Stimulated activated CD4-positive, alpha-beta T cell treated with anti-CD3 and anti-CD28 coated beads, Interleukin-4, amount 100 ng/mL, for 1 hour (primary cell): ENCODE measurements at places on chromosomes 7 and 10.

- no peak for DNase-seq
Measured at GRCh38 chr10:103109821-103110220, 83.3 kb downstream of the NT5C2 start.

DNA sequence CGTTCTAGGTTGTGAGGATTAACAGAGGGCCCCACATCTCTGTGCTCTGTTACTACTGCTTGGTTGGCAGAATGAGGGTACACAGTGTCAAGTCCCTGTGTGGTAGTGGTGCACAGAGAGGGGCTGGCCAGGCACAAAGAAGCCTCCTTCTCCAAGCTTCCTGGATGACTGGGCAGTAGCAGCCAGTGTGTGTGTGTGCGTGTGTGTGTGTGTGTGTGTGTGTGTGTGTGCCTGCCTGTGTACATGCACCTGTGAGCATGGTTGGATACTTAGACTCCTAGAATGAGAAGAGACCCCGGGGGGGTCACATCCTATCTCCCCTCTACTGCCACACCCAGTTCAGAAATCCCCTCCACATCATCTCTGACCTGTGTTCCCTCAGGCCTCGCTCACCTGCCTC lies 146.7 kb upstream of the UNC5B start:
- DNase-seq: no peak

- no peak for DNase-seq
Measured at GRCh38 chr10:45461034-45461433, 87.0 kb downstream of the ALOX5 start.

GRCh38 chr10:110073896-110074295 lies 66.1 kb downstream of the ADD3 start:
- no peak for DNase-seq

- DNase-seq: no peak
Measured at GRCh38 chr10:132106431-132106830, 40.7 kb downstream of the JAKMIP3 start.

GRCh38 chr10:74624501-74624900 lies 201.9 kb upstream of the KAT6B start:
- DNase-seq: no peak

- no peak for DNase-seq
Measured at GRCh38 chr7:97503367-97504094, 228.4 kb upstream of the TAC1 start.

- DNase-seq: no peak
Measured at GRCh38 chr7:86644282-86645224, 844 bp downstream of the GRM3 start.

- no peak for DNase-seq
Measured at GRCh38 chr7:54995610-54996363, 23.0 kb upstream of the EGFR start.

- DNase-seq: no peak
Measured at GRCh38 chr10:62650411-62650810, 154.1 kb upstream of the ADO start.

DNA sequence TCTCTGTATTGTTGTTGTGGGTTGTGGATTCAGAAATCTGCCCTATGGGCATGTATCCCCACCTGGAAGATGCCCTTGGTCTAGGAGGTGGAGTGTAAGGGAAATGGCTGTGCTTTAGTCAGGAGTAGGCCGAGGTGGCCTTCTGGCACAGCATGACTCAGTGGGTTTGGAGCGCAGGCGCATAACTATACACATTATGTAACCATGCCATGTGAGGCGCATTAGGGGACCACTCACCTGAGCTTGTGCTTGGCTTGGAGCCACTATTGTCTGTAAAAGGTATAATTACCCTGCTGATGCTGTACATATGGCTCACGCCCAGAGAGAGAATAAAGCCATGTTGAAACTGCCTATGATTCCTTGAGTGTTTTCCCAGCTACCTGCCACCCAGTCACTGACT lies 20.6 kb upstream of the ADAMTS14 start:
- DNase-seq: no peak

GRCh38 chr10:119025336-119025735 lies 4.2 kb upstream of the NANOS1 start:
- DNase-seq: no peak
